RPMI8226 (cell line): ENCODE measurements at places on chromosomes 11 and 22.
A peak's percentile ranks its signal among the peaks of the same experiment; 100 is the strongest.

DNA sequence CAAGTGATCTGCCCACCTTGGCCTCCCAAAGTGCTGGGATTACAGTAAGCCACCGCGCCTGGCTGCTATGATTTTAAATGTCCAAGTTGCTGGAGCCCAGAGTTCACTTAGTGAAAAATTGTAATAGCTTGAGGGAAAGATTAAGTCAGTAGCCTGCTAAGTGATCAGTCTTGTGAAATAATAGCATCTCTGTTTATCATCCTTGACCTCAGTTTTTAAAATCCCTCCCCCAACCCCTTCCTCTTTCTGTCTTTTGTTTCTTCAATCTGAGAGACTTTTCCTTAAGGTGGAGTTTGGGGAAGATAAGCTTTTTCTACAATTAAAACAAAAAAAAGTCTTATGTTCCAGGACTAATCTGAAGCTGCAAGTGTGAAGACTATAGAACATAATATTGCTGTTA, 6.4 kb downstream of the HIPK3 start:
- no peak for DNase-seq

- DNase-seq, result no peak
These were observed 5.2 kb downstream of the PPP2R1B start for GRCh38 chr11:111761036-111761435.

DNA sequence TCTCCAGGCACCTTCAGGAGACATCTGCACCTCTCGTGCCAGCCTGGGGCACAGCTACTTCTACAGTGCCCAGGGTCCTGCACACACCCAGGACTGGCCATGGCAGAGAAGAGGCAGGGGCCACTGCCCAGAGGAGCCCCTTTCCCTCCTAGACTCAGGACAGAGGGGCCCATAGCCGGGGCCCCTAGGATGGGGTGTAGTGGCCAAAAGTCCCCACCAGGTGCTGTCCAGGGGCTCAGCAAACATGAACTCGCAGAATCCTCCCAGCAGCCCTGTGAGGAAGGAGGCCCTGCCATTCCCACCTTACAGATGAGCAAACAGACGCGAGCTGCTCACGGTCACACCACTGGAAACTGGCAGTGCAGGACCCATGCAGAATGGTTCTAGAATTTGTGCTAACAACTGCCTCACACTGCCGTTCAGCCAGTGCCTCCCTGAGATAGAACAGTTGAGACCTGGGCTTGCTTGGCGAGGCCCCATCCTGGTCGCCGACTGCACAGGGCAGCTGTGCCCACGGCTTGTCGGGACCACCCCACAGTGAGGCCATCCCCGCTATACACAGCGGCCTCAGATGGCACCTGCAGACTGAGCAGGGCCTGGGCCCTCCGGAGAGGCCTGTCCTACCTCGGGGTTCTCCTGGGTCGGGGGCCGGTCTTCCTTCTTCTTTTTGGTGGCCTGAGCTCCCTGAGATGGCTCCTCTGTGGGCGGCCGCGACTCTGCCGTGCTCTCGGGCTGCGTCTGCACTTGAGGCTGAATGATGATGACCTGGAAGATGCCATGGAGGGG, 96.4 kb downstream of the PHF21B start:
- no peak for DNase-seq

- no peak for DNase-seq
These were observed 101.0 kb downstream of the ME3 start for GRCh38 chr11:86571273-86571948.

DNA sequence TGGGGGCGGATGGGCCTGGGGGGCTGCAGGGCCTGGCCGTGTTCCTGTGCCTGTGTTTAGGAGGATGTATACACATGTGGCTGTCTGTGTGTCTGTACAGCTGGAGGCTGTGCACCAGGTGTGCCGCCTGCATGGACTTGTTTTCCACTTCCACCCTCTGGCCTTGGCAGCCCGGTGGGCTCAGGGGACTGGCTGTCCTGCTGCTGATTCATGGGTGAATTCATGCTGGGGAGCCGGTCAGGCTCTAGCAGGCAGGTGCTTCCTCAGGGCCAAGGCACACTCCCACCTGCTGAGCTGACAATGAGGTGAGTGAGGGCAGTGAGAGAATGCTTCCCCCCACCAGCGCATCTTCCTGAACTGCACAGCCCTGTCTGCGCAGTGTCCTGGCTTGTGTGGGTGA, 88.4 kb downstream of the CCDC81 start:
- DNase-seq, result no peak

- peak; percentile 80 for DNase-seq
These were observed 1335.0 kb downstream of the BRD1 start for GRCh38 chr22:48492366-48493320.

DNA sequence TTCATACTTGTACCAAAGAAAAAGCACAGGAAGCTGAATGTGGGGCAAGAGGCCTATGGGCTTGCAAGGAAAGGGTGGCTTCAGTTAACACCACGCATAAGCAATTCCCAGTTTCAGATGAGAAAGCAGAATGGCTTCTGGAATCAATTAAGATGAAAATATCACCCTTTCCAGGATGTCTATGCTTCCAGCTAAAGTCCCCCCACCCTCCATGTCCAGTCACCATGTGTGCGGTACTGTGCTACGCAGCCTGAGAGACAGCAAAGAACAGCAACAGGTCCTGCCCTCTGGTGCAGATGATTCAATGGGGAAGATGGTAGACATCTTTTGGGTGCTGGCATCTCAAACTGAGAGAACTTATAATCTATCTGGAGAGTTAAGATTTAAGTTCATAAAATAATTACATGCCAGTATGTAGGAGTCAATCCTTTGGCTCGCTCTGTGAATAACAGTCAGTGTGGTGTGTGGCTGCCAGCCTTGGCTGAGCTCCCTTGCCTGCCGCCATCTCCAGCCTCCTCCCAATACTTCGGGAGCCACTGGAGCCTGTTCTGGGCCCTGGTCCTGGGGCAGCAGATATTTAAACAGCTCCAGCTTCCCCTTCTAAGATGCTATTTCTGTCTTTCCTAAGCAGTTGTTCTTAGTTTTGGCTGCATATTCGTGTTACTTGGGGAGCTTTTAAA, 44.5 kb downstream of the ME3 start:
- DNase-seq, result no peak

DNA sequence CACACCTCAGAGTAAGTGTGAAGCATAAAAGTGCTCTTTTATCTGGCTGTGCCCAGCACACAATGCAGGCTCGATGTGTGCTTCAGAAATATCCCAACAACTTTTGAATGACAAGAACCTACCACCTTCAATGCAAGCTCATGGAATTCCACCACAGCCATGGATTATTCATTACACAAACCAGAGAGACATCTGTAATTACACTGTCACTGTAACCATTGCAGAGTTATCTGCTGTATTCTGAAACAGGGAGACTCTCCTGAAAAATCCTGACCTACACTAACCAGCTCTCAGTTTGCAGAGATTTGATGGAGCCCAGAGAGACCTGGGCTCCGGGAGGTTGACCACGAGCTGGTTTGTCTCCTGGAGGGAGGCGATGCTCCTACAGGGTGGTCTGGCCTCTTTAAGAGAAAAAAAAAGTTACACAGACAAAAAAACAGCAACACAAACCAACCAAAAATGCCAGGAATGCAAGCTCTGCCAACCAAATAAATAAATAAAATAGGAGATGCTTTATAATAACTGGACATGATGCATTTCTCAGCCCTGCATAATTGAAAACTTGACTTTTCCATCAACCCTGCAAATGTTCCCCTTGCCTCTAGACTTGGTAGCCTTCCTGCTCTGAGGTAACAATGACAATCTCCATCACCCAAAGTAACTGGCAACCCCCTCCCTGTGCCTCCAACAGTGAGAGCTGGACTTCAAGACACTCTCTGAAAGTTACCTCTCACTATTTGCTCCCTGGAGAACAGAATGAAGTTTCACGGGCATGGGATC, 69.7 kb downstream of the ETS1 start:
- no peak for DNase-seq

- no peak for DNase-seq
These were observed 117.5 kb upstream of the CEP126 start for GRCh38 chr11:101797335-101797734.

GRCh38 chr11:128398517-128399250, 188.7 kb downstream of the ETS1 start:
- DNase-seq, result no peak

DNA sequence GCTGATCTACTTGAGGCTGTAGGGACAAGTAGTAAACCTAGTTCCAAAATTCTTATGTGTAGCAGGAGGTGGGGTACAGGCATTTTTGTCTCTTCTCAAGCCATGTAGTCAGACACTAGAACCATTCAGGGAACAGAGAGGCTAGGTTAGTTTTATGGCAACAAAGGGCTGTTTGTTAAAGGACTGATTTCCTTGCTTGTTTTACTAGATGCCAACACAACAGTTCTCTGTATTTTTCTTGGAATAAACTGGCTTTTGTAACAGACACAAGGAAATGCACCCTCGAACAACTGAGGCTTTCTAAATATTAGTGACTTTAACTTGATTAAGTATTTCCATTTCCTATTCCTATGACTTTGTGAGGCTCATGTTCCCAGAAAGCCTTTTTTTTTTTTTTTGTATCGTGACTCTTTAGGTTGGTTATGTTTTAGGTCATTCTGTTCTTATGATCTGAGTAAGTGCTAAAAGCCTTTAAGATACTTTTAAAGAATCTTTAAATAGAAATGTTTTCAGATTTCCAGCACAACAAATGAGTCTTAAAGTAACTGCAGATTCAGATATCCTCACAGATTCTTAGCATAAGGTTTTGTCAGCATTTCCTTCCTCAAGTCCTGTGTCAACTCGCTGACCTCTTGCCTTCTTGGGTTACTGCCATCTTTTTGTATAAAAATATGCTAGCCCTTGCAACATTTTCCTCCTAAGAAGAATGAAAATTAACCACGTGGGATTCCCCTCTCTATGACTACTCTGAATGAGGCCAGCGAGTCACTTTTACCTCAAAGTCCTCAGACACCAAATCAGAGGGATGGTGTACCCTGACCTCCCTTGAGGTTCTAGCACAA, 92.5 kb downstream of the CCDC83 start:
- DNase-seq, result peak; percentile 94
